Right cardiac atrium (tissue), 5 donors: ENCODE measurements at places on chromosomes 3 and 15. TPM values are rescaled to one million over a fixed set of nuclear protein-coding genes. Genes with fewer than 3 reads are reported as not detected.

Gene GATM
- polyA plus RNA-seq, result 12.9 TPM

Gene FETUB
- 0.07 TPM for polyA plus RNA-seq

Gene CERS3
- 0.02 TPM for polyA plus RNA-seq

Gene SRGAP3
- 2.6 TPM for polyA plus RNA-seq

Gene PLSCR5
- polyA plus RNA-seq, result not detected

Gene LMLN
- polyA plus RNA-seq, result 2.6 TPM

Gene PIGZ
- polyA plus RNA-seq, result 3.6 TPM

Gene POPDC2
- polyA plus RNA-seq, result 504 TPM

Gene XYLB
- 0.41 TPM for polyA plus RNA-seq

Gene PLA2G4D
- not detected for polyA plus RNA-seq

Gene BCHE
- 8.4 TPM for polyA plus RNA-seq

Gene TFG
- polyA plus RNA-seq, result 89.0 TPM

Gene DISP2
- polyA plus RNA-seq, result 2.4 TPM

Gene RAB6B
- 23.6 TPM for polyA plus RNA-seq

DNA sequence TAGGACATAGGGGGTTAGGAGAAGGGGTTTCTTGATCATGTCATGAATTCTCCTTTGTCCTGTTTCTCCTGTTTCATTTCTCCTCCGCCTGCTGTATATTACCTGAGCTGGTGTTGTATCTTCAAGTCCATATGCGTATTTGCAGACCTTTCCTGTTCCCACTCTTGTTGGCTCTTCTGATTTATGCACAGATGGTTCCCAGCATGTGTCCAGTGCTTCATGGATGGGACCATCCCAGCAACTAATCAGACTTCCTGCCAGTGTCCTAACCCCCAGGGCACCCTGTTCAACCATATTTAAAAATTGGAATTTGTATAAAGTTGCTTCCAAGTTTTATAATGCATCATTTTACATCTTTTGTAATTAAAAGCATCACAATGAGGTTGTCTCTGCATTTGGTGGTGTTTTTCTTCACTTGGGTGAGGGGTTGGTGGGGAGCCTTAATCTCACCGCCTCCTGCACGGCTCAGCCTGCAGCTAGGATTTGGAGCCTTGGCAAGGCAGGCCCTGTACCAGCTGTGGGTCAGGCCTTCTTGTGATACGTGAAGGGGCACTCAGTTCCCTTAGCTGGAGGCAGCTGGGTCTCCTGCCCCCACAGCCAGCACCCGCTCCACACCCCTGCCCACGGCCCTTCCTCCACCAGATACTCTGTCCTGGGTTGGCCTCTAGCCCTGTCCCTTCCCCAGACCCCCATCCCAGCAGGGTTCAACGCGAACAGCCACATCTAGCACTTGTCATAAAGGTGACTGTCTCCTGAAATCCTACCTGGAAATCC is 72.0 kb upstream of the BLM start:
- DNase-seq, result no peak

- DNase-seq, result no peak
These were observed 126.4 kb downstream of the GREM1 start for GRCh38 chr15:32844118-32844711.

GRCh38 chr3:141280086-141280485 is 48.5 kb downstream of the PXYLP1 start:
- no peak for DNase-seq

GRCh38 chr15:94397337-94397736 is 166.0 kb downstream of the MCTP2 start:
- no peak for DNase-seq

DNA sequence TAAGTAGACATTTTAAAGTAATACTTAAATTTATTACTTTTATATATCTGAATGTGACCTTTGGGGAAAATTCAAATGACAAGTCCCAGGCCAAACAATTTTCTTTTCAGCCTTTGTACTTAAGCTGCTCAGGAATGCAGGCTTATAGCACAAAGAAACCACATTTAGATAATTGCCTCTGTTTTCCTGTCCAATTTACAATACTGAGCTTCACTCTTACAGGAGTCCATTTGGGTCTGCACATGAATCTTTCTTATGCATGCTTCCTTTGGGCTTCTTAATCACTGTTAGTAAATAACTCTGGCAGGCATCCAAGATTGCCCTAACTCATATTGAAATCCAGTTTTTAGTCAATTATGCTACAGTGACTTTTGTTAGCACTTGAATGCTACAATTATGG is 459.4 kb upstream of the TGFBR2 start:
- no peak for DNase-seq

- no peak for DNase-seq
These were observed 955.7 kb downstream of the TUSC7 start for GRCh38 chr3:117665296-117665695.

DNA sequence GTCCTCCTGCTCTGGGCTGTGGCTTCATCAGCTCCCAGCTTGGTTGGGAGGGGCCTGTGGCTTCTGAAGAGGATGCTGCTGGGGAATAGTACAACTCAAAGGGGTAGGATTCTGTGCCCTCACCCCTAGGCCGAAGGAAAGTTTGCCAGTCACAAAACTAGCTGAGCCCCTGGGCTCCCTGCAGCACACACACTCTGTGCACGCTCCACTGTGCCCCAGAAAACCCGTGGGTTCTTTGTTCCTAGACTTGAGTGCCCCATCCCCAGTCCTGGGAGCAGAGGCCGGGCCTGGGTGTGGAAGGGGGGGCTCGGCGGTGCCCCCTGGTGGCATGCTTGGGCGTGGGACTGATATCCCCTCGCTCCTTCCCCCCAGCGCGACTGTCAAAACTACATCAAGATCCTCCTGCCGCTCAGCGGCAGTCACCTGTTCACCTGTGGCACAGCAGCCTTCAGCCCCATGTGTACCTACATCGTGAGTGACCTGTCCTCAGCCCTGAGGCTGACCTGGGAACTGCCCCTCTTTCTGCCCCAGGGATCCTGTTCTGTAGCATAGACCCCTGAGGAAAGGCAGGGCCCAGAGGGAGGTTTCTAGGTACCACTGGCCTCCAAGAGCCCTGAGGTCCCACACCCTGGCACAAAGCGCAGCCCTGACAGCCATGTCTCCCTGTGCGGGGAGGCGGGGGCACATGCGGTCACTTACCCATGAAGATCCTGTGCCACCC is 14.2 kb downstream of the CIB1 start:
- peak; percentile 78 for DNase-seq

DNA sequence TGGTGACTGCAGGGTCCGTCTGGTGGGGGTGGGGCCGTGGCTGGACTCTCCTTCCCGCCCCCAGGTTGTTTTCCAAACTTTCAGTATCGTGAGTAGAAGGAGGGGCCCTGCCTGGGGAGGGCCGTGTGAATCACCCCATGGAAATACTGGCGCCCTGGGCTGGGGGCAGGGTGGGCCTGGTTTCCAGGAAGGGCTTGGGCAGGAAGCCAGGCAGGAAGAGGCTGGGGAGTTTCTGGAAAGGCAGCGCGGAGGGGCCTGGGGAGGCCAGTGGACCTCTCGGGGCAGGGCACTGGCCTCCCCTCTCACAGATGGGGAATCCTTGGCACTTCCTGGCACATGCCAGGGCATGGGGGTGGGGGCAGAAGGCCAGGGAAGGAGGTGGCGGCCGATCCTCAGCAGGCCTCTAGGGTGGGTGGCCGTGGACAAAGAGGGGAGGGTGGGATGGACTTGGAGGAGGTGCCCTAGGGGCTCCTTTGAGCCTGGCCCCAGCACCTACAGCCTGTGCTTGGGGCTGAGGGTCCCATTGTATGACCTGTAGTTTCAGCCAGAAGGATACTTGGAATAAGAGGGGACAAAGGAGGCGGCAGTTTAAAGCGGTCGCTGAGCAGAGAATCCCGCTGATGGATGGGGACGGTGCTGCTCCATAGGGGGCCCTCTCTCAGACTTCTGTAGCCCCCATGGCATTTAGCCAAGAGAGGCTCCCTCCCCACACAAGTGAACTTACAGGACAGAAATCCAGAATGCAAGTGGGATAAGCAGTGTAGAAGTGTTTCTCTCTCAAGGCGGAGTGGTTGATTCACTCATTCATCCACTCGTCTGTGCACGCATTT is 56.5 kb upstream of the GATA2 start:
- peak; percentile 90 for DNase-seq

GRCh38 chr3:60461267-60461666 is 790.0 kb downstream of the FHIT start:
- no peak for DNase-seq

- DNase-seq, result no peak
These were observed 222.8 kb downstream of the CGGBP1 start for GRCh38 chr3:87836026-87836425.

DNA sequence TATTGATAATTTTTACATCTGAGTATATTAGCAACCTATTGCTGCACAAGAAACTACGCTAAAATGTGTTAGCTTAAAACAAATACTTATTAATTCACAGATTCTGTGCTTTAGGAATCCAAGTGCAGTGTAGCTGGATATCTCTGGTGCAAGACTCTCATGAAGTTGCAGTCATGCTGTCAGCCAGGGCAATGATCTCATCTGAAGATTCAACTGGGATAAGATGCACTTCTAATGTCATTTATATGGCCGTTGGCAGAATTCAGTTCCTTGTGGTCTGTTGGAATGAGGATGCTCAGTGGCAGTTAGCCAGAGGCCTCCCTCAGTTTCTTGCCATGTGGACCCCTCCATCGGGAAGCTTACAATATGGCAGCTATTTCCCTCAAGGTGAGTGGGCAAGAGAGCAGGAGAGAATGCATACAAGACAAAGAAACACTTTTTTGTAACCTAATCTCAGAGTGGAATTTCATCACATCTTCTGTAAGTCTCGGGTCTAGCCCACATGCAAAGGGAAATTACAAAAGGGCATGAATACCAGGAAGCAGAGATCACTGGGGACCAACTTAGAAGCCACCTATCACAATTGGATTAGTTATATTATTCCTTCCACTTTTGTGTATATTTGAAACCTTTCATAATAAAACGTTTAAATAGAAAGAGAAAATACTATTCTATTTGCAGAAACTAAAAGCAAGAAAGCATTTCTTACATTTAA is 61.6 kb downstream of the DPH6 start:
- no peak for DNase-seq

DNA sequence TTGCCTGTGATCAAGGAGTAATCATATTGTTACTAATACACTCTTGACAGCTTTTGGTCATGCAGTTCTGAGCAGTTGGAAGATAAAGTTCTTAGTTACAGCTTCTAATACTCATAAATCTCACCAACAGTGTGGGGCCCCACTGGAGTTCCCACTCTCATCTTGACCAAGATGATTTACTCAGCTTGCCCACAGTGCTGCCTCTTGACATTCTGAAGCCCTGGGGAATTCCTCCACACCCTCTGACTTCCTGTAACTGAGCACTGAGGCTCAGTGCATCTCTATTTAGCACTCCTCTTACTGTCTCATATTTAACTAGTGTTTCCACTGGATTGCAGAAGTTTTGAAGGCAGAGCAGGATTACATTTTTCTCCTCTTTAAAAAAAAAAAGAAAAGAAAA is 1.9 kb upstream of the ARL6IP5 start:
- DNase-seq, result peak; percentile 41

DNA sequence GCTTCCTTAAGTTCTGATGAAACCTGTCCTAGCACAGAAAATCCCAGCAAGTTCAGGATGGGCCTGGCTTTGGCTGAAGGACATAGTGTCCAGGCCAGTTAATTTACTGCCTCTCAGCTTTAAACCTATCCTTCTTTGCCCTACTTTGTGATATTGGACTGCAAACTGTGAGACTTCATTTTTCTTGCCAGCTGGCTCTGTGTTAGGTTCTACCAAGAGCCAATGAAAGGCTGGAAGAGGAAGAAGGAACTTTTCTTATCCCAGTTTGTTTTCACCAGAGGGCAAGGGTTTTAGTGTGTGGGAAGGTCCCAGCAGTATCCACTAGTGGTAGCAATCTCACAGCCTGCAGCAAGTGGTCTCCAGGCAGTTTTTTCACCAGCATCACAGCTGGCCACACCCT is 18.2 kb downstream of the DCUN1D1 start:
- no peak for DNase-seq

- no peak for DNase-seq
These were observed 66.9 kb upstream of the SLC6A1 start for GRCh38 chr3:10925436-10926255.

DNA sequence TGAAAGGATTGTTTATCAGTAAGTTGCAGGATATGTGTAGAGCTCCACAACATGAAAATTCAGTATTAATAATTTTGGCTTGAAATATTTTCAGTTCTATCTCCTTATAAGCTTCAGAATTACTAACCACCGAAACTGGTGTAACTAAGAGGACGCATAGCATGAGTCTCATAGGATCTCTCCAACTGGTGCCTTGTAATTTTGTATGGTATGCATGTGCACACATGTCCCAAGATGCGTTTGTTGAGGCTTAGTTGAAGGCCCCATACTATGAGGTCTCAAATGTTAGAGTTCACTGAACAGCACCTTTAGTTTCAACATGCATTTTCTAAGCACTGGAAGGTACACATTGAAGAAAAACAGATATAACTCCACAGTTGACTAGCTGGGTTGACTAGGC is 195.4 kb downstream of the TP63 start:
- DNase-seq, result no peak

GRCh38 chr15:58261368-58261767 is 123.2 kb downstream of the AQP9 start:
- no peak for DNase-seq

GRCh38 chr3:8678751-8679150 is 34.2 kb upstream of the SSUH2 start:
- no peak for DNase-seq

GRCh38 chr15:80036071-80036470 is 23.4 kb upstream of the ZFAND6 start:
- no peak for DNase-seq

DNA sequence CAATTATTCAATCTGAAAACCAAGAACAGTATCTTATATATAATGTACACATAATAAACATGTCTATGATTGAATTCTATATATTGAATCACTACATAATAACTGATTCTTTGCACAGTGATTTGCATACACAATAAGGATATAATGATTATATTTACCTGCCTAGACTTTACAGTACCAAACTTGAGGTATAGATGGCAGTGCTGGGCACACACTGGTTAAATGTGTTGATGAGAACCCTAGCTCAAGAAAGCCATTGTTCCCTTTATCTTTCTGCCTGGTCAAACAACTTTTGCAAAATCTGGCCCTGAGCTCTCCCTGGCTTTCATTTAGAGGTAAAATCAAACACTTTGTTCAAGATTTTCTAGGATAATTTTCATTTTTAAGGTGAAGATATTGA is 697.7 kb downstream of the TUSC7 start:
- DNase-seq, result no peak

DNA sequence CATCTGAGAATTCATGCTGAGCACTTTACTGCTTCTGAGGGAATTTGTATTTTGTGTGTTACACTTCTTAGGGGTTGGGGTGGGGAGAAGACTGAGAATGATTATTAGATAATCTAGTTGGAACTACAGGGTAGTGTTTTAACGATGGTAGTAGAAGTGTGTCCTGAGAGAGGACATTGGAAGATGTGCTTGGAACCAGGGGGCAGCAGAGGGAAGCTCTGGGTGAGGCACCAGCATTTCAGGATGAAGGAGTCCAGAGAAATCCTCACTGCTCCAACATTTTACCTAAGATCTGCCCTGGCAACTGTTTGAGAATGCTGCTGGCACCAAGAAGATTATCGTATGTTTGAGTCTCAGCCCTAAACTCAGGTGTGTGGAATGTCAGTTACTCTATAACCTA is 145.5 kb downstream of the SQOR start:
- no peak for DNase-seq
